ENCODE measurements at places on chromosomes 3 and 15.

DNA sequence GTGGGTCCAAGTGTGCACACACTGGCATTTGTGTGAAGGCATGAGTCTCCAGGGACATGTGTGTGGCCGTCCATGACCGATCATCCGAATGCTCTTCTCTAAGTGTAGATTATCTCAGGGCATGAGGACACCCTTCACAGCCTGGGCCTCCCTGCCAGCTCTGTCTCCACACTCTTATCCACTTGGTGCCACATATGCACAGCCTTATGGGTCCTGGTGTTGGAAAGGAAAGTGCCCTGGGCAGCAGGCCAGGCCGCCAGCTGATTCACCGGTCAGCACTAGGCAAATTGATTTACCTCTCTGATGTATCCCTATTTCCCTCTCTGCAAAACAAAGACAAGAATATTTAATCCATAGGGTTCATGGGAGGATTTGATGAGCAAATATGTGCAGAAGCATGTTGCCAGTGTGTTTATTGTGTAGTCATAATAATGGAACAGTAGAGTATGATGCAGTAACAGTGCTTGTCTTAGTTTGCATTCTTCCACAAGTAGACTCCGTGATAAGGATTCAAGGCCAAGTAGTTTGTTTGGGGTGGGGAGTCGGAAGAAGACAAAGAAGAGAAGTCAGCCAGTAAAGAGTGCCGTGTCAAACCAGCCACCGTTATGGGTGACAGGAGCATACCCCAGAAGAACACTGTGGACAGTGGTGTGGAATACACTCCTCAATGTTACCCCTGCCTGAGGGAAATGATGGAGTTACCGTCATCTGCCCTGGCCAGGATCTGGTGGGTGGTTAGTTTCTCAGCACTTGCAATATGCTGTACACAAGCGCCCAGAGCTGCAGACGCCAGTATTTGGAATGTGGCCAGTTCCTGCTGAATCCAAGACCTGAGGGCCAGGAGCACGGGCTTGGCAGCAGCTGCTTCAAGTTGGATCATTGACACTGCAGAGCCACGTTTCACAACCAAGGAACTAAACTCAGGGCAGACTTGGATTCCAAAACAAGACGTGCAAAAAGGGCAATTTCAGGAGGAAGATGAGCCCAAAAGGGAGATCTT is 85.1 kb downstream of the MTHFS start:
- DNase-seq, result no peak

DNA sequence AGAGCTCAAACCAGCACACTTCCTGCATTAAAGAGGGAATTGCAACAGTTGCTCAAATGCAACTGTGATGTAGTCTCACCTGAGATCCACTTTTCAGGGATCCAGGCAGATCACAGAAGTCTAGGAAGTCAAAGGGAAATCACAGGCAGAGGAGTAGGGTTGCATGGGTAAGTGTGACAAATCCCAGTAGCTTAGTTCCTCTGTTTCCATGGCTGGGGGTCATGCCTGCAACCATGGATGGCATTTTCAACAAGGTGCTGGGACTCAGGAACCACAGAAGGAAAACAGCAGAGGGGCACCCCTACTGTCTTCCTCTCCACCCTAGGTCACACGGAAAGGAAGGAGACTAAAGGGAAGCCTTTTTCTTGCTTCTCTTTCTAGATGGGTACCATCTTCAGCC is 36.5 kb upstream of the ARNT2 start:
- no peak for DNase-seq

- no peak for DNase-seq
Observed at GRCh38 chr3:8854656-8855055, 85.2 kb upstream of the OXTR start.

DNA sequence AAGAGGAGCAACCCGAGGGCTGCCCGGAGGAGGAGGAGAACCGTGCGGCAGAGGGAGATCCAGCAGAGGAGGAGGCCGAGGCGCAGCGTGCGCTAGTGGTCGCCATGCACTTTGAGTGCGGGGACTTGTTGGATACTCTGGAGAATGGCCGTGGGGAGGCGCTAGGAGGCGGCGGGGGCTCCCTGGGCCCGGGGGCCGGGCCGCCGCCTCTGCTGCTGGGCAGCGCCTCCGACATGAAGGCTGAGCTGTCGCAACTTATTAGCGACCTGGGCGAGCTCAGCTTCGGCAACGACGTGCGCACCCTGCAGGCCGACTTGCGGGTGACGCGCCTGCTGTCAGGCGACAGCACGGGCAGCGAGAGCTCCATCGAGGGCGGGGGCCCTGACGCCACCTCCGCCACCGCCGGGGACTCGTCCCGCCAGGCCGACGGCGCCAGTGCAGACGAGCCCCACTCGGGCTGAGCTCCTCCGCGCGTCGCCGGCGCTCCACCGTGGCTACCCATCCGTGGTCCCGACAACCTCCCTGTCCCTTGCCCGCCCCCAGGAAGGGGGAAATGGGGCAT is 2.0 kb downstream of the FAM43A start:
- no peak for DNase-seq

- DNase-seq, result no peak
Observed at GRCh38 chr15:74783072-74783807, 1.4 kb downstream of the CSK start.

DNA sequence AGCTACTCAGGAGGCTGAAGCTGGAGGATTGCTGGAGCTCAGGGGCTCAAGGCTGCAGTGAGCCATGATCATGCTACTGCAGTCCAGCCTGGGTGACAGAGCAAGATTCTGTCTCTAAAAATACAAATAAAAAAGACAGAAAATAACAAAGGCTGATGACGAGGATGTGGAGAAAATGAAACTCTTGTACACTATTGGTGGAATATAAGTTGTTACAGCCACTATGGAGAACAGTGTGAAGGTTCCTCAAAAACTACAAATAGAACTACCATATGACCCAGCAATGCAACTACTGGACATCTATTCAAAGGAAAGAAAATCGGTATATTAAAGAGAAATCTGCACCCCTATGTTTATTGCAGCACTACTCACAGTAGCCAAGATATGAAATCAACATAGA is 526.7 kb upstream of the NAALADL2 start:
- DNase-seq, result no peak

- DNase-seq, result no peak
Observed at GRCh38 chr3:16307832-16308531, 43.0 kb downstream of the OXNAD1 start.

DNA sequence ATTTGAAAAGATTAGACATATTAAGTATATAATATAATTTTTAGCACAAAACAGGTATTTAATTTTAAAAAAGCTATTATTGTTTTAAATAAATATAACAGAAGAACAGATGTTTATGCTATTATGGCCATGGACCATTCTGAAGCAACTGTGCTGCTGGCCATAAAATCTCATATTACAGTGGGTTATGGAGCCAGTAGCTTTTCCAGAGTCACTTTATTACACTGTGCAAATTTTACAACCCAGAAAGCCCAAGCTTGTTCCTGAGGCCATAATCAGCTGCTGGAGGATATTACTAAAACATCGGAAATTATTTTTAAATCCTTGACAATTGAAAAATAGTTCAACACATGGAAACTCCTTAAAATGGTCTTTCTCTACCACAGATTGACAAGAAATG is 557.3 kb upstream of the KCNMB2 start:
- no peak for DNase-seq

- no peak for DNase-seq
Observed at GRCh38 chr3:71490692-71491091, 92.8 kb downstream of the FOXP1 start.

DNA sequence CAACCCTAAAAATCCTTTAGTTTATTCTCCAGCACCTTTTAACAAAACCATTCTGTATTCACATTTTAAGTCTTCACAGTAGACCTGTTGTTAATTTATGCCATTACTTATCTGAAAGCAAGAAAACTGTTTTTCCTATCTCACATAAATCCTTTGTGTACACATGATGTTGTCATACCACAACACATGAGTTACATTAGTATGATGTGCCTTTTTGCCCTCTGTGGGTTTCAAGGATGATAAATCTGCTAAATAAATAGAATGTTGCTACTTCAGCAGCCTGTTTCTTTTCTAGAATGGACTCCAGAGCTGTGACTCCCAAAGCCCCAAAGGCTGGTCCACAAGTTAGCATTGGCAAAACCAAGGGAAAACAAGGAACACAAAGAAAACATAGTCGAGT is 151.6 kb downstream of the SERPINI1 start:
- DNase-seq, result no peak
